Fibroblast of skin of back (primary cell): ENCODE measurements at places on chromosomes 5 and 9.

GRCh38 chr9:18331808-18332209, 142.1 kb upstream of the ADAMTSL1 start:
- peak; percentile 51 for DNase-seq

GRCh38 chr9:130426467-130426773, 18.3 kb upstream of the ASS1 start:
- DNase-seq, result no peak

DNA sequence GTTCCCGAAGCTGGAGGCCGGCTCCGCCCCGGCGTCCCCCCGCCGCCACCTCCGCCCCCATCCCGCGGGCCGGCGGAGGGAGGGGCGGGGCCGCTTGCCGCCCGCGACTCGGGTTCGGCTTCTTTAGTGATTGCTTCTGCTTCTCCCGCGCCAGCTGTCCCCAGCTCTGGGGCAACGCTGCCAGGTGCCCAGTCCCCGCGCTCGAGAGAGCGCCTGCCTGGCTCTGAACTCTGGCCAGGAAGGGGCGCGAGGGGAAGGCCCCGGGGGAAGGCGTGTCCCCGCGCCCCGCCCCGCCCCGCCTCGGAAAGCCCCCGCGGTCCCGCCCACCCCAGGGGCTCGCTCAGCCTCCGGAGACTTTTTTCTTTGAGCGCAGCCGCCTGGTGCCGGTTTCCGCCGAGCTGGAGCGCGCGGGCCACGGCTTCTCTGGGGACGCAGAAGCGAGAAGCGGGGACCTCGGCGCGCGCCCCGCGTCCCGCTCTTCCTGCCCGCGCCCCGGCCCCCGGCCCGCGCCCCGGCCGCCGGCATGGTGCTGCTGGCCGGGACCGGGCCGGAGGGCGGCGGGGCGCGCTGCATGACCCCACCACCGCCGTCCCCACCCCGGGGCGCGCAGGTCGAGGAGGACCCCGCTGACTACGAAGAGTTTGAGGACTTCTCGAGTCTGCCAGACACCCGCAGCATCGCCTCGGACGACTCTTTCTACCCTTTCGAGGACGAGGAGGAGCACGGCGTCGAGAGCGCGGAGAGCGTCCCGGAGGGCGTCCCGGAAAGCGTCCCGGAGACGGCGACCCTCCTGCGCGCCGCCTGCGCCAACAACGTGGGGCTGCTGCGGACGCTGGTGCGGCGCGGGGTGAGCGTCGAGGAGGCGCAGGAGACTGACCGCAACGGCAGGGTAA, at the start of gene ANKRD33B:
ANKRD33B (plus strand) TSS at position 126 of the 893 bp plus-strand sequence; CDS start at position 524, 398 bp downstream.
- peak; percentile 77 for DNase-seq

DNA sequence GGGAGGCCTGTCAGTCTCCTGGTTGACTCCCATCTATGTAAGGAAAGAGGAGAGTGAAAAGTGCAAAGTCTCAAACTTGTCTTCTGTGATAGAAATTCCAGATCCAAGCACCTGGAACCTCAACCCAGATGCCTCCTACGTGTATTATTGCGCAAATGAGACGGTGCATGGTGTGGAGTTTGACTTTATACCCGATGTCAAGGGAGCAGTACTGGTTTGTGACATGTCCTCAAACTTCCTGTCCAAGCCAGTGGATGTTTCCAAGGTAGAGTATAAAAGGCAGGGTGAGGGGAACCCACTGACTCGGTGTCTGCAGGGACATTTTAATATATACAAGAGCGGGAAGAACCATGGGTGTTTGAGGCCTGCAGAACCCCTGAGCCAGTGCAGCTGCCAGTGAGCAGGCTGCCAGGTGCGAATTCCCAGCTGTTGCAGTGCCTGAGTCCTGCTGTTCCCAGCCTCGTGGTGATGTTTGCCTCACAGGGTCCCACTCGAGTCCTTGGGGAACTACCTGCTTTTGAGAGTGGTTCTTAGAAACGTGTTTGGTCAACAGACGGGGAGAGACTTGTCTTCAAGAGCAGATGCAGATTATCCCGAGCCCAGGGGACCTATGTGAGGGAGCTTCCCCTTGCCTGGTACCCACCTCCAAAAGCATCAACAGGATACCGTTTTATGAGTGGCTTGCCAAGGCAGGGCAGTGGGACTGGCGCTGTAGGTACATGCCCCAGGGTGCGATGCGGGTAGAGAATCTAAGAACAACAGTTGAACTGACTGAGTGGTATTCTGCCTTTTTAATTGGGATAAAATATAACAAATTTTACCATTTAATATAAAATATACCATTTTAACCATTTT, 9.5 kb downstream of the PSAT1 start:
- DNase-seq, result no peak

- DNase-seq, result no peak
These were observed 10.3 kb downstream of the FAT2 start for GRCh38 chr5:151580858-151581257.

- DNase-seq, result no peak
These were observed 6.6 kb upstream of the OTULINL start for GRCh38 chr5:14574891-14575508.
